ENCODE measurements at places on chromosomes 13 and 19. TPM values are rescaled to one million over a fixed set of nuclear protein-coding genes. Genes with fewer than 3 reads are reported as not detected.

The TUBB4A gene
- 2.9 TPM for total RNA-seq

The MYO16 gene
- not detected for total RNA-seq

The RDH8 gene
- not detected for total RNA-seq

- no peak for DNase-seq
Observed at GRCh38 chr13:105232439-105232838, 1303.0 kb downstream of the EFNB2 start.

DNA sequence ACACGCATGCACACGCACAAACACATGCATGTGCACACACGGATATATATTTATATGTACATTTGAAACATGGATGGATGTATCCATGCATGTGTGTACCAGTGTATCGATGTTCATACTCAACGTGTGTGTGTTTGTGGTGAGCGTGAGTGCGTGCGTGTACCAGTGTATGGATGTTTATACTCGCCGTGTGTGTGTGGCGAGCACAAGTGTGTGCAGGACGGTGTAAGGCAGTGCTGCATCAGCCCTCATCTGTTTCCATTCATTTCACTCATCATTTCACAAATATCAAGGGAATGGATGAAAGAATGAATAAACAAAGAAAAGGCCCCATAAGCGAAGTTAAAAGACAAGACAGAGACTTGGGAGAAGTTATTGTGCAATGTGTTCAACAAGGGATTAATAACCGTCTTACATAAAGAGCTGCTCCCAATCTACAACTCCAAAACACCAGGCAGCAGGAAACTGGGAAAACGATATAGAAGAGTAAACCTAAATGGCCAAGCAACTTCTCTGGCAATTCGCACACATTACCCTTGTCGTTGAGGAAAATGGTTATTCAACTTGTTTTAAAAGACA is 21.7 kb upstream of the MIER2 start:
- no peak for DNase-seq

GRCh38 chr13:32381539-32381938 is 46.4 kb downstream of the N4BP2L1 start:
- DNase-seq: peak; percentile 33
